GOT3 (cell line): ENCODE measurements at places on chromosomes 3 and 15.

DNA sequence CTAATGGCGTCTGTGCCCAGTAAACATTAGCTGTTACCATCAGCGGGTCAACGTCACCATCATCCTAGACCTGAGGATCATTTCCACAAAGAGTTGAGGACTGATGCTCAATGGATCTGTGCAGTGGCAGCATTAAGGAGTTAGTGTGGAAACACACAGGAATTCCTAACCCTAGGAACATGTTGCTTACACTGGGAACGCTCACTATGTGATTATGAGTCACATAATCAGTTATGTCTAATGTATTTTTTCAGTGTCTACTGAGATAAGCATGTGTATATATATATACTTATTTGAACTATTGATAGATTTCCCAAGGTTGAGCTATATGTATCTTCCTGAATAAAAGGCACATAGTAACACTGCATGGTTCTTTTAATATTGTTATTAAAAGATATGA lies 19.0 kb downstream of the ARNT2 start:
- no peak for DNase-seq

- DNase-seq: no peak
Measured at GRCh38 chr15:88144921-88145653, 111.5 kb downstream of the NTRK3 start.

- DNase-seq: no peak
Measured at GRCh38 chr3:116444819-116445310, 422 bp downstream of the LSAMP start.

DNA sequence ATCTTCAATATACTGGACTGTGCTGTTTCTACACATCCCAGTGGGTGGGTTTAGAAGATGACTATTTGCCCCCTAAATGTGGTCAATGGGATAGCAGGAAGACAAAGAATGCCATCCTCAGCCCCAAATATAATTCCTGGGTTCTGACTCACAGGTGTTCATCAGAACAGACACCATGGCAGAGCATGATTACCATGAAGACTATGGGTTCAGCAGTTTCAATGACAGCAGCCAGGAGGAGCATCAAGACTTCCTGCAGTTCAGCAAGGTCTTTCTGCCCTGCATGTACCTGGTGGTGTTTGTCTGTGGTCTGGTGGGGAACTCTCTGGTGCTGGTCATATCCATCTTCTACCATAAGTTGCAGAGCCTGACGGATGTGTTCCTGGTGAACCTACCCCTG lies 3.0 kb downstream of the CXCR6 start:
- no peak for DNase-seq

- no peak for DNase-seq
Measured at GRCh38 chr3:169305460-169305859, 358.1 kb downstream of the MECOM start.

DNA sequence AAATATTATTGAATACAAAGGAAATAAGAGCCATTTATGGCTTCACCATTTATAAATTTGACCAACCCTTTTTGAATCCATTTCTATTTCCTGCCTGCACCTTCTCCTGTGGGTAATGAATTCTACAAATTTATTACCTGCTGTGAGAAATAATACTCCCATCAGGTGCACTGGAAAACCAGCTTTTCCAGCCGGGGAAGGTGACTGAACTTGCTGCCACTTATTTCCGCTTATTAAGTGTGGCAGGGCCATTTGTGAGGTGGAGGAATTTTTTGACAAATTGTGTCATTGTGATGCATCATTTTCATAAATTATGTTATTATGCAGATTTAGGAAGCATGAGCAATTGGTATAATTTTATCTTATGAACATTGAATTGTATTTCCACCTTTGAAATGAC lies 151.1 kb downstream of the SQOR start:
- DNase-seq: no peak

DNA sequence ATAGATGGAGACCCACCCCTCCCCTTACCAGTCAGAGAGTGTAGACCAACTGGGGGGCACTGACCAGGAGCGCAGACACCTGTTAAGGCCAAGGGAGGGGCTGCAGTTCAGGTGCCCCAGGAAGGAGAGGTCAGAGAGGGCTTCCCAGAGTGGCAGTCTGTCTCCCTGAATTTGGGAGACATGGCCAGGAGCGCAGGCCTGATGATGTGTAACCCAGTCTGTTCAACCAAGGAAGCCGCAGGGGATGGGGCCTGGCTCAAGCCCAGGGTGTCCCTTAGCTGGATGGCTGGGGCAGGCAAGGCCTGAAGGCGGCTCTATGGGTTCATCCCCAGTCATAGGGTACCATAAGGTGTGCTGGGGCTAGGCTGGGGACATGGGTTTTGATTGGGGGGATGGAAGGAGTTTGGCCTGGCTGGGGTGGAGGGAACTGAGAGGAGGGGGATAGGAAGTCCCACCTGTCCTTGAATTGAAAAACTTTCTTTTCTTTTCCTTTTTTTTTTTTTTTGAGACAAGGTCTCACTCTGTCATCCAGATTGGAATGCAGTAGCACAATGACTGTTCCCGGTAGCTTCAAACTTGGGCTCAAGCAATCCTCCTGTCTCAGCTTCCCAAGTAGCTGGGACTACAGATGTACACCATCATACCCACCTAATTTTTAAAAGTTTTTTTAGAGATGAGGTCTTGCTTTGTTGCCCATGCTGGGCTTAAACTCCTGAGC lies 75.7 kb downstream of the SMAD6 start:
- no peak for DNase-seq

GRCh38 chr15:85072917-85073316 lies 91.3 kb downstream of the PDE8A start:
- no peak for DNase-seq

DNA sequence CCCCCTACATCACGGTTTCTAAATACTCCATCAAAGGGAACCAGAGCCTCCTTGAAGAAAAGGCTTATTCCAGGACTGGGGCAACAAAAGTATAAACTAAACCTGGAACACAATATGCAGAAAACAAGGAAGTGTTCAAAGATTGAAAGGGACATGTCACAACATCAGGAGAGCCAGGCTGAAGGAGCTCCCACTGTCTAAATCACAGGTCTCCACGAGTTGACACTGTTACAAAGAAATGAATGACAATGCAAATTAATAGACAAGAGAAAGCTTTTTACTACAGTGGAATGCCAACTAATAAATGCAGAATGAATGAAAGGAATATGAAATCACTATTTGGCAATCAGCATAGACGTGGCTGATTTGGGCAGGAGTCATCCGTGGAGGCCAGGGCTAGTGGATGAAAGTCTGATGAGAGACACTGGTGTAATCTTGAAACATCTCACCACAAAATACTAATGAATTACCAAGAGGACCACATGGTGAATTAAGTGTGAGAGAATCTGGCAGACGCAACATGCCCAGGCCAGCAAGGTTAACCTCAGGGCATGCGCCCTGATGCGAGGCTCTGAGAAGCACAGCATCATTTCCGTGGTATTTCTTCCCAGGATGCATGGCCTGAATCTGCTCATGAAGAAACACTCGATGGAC lies 123.8 kb upstream of the TJP1 start:
- DNase-seq: no peak

GRCh38 chr15:69132977-69133861 lies 27.2 kb upstream of the GLCE start:
- DNase-seq: no peak

DNA sequence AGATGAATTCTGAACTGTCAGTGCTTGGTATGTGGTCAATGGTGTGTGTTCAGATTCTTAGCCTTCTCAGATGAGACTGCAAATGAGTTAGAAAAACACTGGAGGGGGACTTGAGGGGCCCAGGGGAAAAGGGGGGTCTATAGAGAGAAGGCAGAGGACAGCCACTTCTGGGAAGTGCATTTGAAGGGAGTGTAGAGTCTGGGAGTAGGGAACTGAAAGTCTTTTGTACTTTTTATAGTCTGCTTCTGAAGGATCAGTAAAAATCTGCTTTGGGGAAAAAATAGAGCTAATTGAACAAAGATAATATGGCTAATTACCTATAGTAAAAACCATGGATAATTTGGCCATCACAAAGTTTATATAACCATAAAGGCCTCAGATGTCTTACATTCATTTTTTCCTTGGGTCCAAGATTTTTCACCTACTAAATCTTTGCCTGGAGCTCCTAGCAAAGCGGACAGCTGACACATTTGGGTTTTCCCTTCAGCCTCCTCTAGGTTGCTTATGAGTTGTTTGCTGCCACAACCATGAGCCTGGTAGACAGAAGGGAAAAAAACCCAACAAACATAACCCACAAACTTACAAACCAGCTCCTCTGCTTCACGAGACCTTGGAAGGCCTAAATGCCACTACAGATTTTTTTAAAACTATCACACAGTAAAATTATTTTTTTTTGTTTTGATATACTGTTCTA lies 48.8 kb downstream of the CD86 start:
- DNase-seq: no peak

GRCh38 chr15:89129123-89129815 lies 41.0 kb downstream of the ABHD2 start:
- no peak for DNase-seq

DNA sequence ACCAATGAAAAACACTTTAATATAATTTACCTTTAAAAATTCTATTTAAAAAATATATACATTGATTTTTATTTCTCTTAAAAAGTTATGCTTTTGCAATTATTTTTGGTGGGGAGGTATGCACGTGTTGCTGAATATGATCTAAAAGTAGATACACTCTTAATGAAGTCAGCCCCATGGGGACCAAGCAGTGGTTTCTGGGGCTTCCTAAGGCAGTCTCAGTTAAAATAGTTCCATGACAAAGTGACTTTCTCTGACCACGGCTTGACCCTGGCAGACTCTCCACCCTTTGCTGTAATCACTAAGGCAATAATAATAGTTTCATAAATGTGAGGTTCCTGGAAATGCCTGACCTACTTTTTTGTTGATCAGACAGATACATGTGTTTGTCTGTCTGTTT lies 50.4 kb downstream of the CCR4 start:
- DNase-seq: no peak

DNA sequence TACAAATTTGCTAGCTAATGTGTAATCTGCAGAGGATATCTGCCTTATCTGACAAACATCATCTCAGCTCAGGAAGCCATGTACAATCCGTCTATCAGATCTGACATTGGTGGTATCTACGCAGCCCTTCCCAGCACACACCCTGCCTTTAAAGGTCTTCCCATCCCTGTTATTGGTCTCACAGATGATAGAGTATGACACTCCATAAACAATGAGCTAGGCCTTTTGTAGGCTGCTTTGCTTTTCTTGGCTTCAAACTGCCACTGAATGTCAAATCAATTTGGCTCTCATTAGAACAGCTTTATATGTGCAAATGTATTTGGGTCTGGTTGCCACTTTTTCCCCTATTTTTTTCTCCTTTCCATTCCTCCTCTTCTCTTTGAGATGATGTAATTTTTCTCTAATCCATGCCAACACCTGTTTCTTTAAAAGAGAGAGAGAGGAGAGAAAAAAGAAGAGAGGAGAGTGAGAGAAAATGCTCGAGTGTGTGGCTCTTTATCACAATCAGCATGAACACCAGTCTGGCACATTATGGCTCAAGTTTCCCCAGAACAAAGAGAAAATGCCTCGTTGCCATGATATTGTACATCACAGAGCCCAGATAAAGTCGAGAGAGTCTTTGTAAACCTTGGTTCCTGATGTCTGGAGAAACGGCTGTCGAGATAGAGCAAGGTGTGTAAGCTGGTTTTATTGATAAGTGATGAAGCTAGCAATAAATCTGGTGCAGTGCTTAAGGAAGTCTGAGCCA lies 80.8 kb upstream of the DPH6 start:
- no peak for DNase-seq

- DNase-seq: no peak
Measured at GRCh38 chr3:28067014-28067413, 174.4 kb upstream of the CMC1 start.

DNA sequence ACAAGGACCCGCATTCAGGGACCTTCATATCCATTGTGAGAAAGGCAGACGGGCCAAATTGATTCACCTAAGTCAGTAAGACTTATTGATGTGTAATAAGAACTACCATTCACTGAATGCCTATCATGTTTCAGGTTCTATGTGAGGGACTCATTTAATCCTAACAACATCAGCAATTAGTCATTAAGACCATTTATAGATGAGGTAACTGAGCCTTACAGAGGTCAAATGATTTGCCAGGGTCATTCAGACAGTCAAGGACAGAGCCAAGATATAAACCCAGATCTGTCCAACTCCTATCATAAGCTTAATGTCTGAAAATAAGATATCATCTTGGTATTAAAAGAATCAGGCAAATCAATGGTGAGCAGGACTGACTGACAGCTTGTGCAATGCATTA lies 453.8 kb downstream of the MAGI1 start:
- no peak for DNase-seq

GRCh38 chr3:13142552-13143380 lies 69.5 kb upstream of the IQSEC1 start:
- no peak for DNase-seq

- no peak for DNase-seq
Measured at GRCh38 chr3:110918963-110919362, 152.7 kb upstream of the NECTIN3 start.

- DNase-seq: no peak
Measured at GRCh38 chr3:9098716-9099675, 135.7 kb upstream of the RAD18 start.

DNA sequence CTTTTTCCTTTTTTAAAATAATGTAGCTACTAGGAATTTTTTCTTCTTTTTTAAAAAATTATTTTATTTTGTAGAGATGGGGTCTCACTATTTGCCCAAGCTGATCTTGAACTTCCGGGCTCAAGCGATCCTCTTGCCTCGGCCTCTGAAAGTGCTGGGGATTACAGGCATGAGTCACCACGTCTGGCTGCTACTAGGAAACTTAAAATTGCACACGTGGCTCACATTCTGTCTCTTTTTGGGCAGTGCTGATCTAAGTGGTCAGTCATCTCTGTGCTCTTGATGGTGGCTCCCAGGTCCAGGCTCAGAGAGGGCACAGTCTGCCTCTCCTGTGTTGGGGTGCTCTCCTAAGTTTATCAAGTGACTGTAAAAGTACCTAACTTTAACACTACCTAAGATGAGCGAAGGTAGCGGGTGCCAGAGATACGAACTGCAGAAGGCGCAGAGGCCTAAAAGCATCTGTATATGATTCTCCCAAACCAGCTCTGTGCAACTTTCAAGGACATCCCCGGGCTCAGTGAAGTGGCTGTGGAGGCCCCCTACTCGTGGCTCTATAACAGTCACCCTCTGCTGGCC lies 52.9 kb upstream of the SEC13 start:
- no peak for DNase-seq

DNA sequence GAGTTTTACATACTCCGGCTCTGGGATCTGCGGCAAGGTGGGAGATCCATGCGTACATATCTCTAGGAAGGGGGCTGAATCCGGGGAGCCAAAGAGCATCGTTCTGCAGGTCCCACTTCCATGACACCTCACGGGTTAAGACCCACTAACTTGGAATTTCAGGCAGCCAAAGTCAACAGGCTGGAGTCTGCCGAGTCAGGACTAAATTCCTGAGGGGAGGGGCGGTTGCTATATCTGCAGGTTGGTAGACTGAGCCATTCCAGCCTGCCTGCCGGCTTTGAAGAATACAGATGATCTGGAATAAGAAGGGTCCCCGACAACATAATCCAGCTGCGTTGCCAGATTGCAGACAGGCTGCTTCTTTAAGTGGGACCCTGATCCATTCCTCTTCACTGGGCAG lies 65.4 kb upstream of the PEX5L start:
- no peak for DNase-seq

DNA sequence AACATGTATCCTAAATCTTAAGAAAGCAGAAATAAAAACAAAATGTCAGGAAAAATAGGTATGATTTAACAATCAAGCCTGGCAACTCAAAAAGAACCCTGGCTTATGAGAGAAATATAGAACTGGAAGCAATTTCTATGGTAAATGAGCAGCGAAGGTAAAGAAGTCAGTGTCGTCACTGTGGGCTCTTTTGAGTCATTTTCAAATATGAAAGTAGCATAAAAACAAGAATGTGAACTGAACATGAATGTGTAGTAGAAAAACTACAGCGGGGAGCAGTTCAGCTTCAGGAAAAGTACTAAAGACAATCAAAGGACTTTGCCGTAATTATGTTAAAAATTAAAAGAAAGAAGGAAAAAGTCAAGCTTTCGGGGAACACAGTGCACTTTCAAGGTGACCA lies 17.5 kb downstream of the LSG1 start:
- DNase-seq: no peak
